ENCODE measurements at places on chromosomes 16 and 17.
A peak's percentile ranks its signal among the peaks of the same experiment; 100 is the strongest.

GRCh38 chr16:72895951-72896350 is 152.0 kb downstream of the ZFHX3 start:
- no peak for DNase-seq

DNA sequence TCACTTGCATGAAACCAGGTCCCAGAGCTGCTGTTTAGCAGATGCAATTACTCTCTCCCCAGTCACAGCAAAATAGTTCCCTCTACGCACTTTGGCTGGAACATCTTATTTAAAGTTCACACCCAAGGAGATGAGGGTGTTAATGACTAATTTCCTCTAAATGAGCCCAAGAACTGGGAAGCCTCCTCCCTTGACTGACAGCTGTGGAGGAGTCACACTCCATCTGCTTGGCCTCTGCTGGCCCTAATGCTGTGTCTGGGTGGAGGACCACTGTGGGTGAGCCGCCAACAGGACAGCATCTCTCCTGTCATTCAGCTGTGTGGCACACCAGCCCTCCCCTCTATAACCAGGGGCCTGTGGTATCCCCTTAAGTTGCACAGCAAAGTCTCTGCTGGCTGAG is 115.4 kb downstream of the SHISA6 start:
- DNase-seq = no peak

- no peak for DNase-seq
Observed at GRCh38 chr17:80526116-80526910, 18.3 kb upstream of the RPTOR start.

GRCh38 chr16:61887903-61888302 is 148.3 kb downstream of the CDH8 start:
- DNase-seq = peak; percentile 57

- no peak for DNase-seq
Observed at GRCh38 chr16:5207001-5207523, 109.5 kb upstream of the EEF2KMT start.

- no peak for DNase-seq
Observed at GRCh38 chr16:85639529-85640253, 26.6 kb downstream of the GSE1 start.

- DNase-seq = no peak
Observed at GRCh38 chr17:44417553-44417952, 28.1 kb upstream of the ITGA2B start.

- DNase-seq = no peak
Observed at GRCh38 chr16:84848986-84849634, 29.3 kb downstream of the CRISPLD2 start.

GRCh38 chr16:30700491-30700890 is 1.5 kb downstream of the SRCAP start:
- DNase-seq = no peak

GRCh38 chr16:8865145-8865882 is 3.5 kb downstream of the CARHSP1 start:
- DNase-seq = no peak

GRCh38 chr16:64358291-64358690 is 763.6 kb downstream of the CDH11 start:
- DNase-seq = no peak

- DNase-seq = peak; percentile 87
Observed at GRCh38 chr17:7843536-7844291, 9.7 kb downstream of the KDM6B start.

DNA sequence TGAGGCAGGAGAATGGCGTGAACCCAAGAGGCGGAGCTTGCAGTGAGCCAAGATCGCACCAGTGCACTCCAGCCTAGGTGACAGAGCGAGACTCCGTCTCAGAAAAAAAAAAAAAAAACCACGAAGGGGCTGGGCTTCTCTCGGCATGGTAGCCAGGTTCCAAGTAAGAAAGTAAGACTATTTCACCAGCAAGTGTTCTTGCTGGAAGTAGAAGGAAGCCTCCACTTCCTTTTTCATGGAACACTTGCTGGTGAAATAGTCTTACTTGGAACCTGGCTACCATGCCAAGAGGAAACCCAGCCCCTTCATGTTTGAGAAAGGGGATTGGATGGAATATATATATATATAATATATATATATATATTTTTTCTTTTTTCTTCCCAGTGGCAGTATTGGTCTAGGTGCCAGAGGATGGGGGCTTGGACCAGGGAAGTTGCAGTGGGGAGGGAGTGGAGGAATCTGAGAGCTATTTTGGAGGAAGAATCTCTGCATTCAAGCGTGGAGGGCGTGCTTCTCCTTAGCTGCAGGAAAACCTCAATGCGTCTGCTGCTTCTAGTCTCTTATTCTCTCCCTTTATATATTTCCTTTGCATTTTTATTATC is 7.2 kb upstream of the N4BP1 start:
- DNase-seq = no peak

DNA sequence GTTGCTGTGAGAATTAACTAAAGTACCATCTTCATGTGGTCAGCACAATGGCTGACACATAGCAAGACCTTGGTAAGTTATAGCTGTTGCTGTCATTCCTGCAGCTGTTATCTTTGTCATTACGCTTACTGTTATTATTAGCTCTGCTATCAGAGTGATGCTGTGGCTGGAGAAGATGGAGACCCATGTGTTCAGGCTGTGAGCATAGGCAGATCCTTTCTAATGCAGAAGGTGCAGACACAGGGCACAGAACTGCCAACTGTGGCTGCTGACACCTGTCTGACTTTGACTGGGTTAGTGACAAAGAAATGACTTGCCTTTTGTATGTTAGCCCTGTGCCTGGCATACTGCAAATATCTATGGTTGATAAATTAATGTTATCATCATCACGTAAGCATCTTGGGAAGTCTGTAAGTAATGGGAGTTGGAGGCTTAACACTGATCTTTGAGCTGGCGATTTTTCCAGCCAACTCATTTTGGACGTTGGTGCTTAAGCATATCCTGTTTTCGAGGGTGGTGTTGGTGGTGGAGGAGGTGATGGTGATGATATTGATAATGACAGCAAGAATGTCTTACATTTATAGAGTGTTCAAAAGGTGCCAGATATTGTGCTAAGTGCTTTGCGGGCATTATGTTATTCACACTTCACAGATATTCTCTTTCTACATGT is 695.3 kb downstream of the WWOX start:
- no peak for DNase-seq

DNA sequence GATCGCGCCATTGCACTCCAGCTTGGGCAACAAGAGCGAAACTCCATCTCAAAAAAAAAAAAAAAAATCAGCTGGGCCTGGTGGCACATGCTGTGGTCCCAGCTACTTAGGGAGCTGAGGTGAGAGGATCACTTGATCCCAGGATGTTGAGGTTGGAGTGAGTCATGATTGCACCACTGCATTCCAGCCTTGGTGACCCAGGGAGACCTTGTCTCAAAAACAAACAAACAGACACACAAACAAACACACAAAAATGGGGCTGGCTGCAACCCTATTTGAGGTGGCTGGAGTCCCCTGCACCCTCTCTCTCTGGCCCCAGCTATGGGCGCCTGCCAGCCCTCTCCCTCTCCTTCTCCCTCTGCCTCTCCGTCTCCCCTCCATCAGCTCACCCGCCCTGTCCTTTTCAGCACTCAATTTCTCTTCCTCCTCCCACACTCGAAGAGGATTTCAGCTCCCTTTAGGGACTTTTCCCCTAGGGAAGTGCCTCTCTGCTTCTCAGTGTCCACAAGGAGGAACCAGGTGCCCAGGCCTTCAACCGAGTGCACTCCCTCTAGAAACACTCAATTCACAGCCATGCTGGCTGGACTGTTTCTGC is 17.5 kb upstream of the TFAP4 start:
- DNase-seq = no peak

DNA sequence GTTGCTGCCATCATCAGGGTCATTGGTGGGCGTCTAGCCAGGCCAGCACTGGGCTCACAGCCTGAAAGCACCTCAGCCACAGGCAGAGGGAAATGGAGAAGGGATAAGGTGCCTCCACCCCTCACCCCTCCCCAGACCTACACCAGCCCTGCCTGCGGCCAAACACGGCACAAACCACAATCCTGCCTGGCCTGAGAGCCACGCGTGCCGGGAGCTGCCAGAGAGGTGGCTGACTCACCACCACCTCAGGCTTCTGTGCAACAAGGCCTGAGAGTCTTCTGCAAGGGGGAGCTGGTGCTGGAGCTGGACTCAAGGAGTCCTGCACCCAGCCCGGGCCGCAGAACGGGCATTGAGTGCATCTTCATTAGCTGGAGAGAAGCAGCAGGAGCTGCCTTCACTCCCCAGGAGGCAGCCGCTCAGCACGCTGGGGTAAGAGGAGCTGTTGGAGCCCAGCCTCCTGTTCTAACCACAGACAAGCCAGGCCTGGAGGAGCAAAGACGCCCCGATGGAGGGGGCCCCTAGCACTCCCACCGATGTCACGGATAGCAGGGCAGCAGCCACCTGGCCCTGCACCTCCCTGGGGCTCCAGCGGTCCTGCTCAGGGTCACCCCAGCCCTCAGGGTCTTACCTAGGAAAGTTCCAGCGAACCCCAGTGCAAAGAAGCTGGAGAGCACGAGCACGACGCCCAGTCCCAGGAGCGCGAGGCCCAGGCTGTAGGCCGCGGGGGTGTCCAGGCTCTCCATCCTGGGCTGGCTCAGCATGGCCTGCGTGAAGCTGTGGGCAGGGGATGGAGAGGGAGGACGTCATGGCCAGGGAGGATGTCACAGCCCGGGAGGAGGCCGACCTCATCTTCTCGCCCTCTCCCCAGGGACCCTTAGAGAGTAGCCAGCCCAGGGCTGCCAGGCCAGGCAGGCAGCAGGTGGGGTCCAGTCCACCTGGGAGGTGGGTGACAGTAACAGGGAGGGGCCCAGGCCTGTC is 16.0 kb upstream of the RASD1 start:
- peak; percentile 84 for DNase-seq

DNA sequence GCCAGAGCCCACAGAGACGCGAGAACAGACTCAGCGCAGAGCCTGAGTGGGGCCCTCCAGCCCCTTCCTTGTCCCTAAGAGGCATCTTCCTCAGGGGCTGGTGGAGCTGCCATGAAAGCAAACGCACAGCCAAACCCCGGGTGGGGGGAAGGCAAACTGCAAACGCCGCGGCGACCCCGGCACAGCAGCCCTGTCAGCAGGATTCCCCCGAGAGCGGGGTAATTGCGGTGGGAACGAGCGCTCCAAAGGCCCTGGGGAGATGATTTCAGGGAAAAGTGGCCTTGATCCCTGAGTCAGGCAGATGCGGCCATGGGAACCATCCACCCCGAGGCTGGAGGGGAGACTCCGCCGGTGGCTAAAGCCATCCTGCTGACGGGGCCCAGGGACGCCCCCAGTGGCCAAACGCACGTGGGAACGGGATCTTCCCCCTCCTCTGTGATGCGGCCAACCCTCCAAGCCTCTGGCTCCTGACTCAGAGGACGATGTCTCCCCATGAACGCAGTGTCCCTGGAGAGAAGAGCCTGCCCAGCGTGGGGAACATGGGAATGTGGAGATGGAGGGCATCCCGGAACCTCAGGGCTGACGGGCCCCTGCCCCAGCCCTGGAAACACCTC is 25.1 kb downstream of the SLC7A5 start:
- no peak for DNase-seq

GRCh38 chr17:9273428-9274391 is 252.4 kb downstream of the NTN1 start:
- no peak for DNase-seq

GRCh38 chr17:76872221-76872873 is 4.1 kb downstream of the MGAT5B start:
- peak; percentile 60 for DNase-seq

- no peak for DNase-seq
Observed at GRCh38 chr16:11263737-11264136, 5.4 kb downstream of the TNP2 start.

DNA sequence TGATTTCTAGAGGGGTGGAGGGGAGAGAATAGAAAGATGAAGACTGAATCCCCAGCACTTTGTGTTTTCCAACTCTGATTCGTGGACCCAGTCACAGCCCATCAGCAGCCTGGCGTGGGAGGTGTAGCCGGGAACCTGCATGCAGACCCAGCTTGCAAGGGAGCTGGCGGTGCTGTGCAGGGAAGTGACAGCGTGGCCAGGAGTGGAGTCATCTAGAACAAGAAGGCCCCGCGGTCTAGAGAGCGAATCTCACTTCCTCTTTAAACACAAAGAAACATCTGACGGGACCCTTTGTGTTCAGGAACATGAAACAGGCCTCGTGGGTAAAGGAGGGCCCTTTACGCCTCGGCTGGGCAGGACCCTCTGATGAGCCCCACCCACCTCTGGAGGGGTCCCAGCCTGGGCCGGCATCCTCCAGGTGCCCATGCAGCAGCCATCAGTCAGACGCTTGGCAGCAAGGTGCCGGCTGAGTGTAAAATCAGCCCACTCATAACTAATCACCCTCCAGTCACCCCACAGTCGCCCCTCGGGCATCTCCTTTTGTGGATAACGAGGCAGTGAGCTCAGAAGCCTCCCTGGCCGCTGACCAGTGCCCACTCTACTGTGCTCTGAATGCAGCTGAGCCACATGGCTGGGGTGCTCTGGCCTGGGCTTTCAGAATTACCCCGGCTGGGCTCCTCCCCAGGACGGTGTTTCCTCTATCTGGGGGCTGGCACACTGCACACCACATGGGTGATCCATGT is 4.4 kb downstream of the SNAI3 start:
- peak; percentile 76 for DNase-seq

GRCh38 chr17:77424585-77425344 is 284.0 kb downstream of the SEC14L1 start:
- no peak for DNase-seq

GRCh38 chr16:3782566-3782965 is 65.2 kb upstream of the TRAP1 start:
- no peak for DNase-seq

DNA sequence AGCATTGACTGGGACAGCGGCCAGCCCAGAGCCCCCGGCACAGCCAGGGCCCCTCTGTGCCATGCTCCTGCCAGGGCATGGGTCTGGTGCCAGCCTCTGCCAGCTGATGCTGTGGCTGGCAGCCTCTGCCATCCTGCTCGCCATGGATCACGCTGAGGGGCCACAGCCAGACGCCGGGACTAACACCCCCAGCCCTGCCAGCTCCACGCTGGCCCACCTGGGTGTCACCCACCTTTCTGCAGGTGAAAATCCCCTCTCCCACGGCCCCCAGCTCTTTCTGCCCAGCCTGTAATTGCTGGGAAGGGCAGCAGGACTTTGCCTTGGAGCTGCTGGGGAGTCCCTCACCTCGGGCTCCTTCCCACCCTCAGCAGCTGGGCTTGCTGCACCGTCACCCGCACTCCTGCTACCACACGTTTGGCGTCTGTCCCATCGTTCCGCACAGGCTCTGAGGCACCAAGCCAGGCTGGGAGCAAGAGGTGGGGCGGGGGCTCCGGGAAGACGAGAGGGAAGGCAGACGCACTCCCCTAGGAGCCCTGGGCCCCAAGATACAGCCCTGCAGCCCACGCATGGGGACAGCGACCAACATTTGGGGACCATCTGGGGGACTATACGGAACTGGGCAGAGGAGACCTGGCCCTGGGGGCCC is 42.0 kb upstream of the ACSF3 start:
- no peak for DNase-seq

DNA sequence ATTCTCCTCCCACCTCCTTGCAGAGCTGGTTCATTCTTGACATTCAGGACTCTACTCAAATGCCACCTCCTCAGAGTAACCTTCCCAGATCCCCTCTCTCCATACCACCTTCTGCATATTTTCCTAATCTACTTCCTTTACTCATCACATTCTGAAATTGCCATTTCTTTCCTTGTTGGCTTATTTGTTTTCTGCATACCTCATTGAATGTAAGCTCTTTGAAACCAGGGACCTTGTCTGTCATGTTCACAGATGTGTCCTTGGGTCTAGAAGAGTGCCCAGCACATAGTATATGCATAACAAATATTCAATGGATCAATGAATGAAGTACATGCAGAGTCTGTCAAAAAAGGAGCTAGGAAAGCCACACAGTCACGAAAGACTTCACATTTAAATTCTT is 7.8 kb upstream of the LONP2 start:
- DNase-seq = no peak
